Memory B cell (primary cell): ENCODE measurements at places on chromosomes 5 and 9.
A peak's percentile ranks its signal among the peaks of the same experiment; 100 is the strongest.

- peak; percentile 48 for DNase-seq
Measured at GRCh38 chr9:95506428-95506677, 10.4 kb downstream of the PTCH1 start.

DNA sequence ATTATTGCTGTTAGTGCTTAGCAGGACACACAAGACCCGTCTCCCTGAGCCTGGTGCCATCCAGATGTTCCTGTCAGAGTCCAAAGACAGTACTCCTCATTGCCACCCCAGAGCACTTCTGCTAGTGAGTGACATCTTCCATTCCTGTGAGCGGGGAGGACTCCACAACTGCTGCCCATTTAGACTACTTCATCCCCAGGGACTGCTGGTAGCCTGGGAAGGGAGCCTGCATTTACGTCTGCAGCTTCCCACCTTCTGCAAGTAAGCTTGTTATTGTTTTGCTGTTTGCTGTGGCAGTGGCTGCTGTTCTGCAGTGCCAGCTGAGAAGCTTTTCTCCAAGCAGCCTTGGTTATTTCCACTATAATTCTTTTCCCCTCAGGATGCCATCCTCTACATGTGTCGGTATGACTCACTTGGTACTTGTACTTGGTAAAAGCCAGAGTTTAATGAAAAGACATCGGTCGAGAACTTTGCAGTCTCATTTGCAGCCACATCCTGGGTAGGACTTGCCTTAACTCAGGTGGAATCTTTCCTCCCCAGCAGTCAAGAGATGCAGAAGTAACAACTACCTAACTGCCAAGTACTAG, 10.6 kb upstream of the MAP1B start:
- no peak for DNase-seq

DNA sequence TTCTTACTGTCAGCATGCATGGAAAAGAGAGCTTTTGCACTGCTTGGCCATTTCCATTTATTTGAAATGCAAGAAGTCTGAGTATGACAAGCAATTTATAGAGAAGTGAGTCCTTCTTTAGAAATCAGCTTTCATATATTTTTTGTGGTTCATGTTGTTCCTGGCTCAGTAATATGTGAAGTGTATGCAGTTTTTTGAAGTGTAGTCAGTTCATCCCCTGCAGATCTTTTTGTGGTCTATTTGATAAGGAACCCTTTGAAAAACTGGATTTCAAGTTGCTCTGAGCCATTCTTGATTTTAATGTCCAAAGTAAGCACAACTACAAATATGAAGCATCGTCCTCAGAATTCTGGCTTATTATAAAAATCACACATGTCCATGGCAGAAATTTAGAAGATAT, 294.1 kb upstream of the SMC2 start:
- no peak for DNase-seq

- DNase-seq: no peak
Measured at GRCh38 chr9:14304259-14304658, 9.7 kb downstream of the NFIB start.

DNA sequence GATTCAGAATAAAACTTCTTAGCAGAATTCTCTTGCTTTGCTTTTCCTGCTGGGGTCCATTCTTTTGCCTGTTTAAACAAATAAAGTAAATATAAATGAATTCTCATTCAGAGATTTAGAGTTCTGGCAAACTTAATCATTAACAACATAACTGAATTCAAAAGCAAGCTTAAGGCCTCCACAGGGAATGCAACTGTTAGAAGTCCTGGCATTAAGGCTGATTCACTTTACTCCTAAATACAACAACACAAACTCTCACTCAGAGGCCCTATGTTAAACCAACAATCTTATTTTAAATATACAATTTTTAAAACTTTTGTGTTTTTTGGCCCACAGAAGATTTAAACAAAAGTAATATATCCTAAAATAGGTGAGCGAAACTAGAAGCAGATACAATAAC, 178.3 kb downstream of the AP3B1 start:
- no peak for DNase-seq

DNA sequence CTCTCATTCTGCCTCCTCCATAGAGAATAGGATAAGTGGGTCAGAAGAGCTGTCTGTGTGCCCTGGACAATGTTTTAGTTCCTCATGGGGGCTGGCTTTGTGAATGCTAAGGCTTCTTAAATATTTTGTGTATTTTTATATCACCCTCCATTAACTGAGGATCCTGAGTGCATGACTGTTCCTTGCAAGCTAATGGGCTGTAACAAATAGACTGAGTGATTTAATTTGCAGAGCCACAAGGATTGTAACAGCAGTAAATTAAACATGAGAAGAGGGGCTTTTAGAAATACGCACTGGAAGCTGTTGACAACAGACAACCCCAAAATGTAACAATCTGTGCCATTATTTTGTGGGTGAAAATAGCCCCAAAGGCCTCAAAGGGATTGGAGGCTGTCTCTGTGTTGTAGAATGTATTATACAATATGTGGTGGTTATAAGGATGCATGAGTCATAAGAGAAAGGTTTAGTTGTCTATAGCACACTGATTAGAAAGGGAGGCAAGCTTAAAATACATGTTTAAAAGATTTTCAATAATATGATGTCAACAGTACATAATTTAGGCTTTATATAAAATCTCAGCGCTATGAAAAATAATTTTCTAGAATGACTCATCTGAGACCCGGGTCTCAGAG, 152.7 kb upstream of the ACTBL2 start:
- no peak for DNase-seq

- no peak for DNase-seq
Measured at GRCh38 chr5:179232091-179232735, 113.0 kb downstream of the ADAMTS2 start.

- no peak for DNase-seq
Measured at GRCh38 chr9:16257604-16258003, 612.9 kb downstream of the BNC2 start.

DNA sequence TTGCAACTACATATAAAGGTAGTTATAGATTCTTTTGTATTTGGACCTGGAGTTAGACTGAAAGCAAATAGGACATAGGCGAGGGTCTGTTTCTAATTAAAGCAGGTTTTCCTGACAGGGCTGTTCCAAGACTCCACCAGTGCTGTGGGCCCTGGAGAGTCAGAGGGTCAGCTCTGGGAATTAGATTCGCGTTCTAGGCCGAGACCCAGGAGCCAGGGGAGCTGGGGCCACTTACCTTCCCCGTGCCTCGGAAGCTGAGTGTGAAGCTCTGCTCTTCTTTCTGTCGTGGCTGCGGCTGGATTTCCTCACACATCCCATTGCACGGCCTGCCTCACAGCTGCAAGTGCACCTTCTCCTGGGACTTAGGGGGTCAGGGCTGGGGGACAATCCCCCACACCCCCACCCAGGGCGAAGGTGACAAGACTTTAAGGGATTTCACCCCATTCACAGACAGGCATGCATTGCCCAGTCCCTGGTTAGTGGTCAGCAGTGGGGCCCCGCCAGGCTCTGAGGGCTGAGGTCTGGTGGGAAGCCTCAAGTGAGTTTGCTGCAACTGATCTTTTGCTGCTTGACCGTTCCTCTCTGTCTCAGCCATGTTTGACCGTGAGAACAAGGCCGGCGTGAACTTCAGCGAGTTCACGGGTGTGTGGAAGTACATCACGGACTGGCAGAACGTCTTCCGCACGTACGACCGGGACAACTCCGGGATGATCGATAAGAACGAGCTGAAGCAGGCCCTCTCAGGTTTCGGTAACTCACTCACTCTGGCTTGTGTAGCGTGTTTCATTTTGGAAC, 15.3 kb upstream of the AHRR start:
- no peak for DNase-seq

DNA sequence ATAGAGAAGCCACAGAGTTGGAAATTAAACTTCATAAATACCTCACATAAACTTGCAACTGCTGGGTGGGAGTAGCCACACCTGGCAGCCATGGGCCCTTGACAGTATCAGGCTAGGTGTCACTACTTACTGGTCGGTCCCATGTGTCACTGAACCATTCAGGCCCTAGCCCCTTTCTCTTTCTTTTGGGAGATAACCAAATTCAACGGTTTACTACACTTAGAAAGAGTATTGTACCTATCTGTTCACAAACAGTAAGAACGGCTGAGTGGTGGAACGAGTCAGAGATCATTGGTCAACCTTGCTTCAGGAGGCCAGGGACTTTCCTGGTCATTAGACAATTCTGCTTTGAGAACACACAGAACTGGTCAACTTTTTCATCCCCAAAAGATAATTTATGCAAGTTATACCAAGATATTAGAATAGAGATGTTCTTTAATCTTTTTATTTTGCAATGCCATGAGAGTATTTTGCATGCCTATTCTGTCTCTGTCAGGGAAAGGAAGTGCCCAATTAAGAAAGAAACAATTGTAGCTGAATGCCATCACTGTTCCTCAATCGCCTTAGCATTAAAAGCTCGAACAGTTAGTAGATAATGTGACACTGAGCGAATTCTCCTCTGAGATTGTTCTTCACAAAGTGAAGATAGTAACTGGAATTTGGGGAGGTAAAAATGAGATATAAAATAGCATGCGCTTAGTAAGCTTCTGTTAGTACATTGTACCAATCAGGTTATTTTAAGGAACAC, 50.9 kb downstream of the GOLPH3 start:
- no peak for DNase-seq

- peak; percentile 57 for DNase-seq
Measured at GRCh38 chr5:131252824-131253171, 11.1 kb upstream of the CDC42SE2 start.

GRCh38 chr5:38518341-38518740, 38.1 kb downstream of the LIFR start:
- no peak for DNase-seq

GRCh38 chr9:130283539-130284248, 18.1 kb downstream of the HMCN2 start:
- no peak for DNase-seq

GRCh38 chr5:428219-428618, 14.8 kb upstream of the EXOC3 start:
- no peak for DNase-seq

DNA sequence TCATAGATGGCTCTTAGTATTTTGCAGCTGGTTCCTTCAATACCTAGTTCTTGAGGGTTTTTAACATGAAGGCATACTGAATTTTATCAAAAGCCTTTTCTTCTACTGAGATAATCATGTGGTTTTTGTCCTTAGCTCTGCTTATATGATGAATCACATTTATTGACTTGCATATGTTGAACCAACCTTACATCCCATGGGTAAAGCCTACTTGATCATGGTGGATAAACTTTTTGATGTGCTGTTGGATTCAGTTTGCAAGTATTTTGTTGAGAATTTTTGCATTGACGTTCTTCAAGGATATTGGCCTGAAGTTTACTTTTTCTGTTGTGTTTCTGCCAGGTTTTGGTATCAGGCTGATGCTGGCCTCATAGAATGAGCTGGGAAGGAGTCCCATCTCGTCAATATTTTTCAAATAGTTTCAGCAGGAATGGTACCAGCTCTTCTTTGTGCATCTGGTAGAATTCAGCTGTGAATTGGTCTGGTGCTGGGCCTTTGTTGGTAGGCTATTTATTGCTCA, 49.7 kb downstream of the YIPF5 start:
- DNase-seq: no peak

DNA sequence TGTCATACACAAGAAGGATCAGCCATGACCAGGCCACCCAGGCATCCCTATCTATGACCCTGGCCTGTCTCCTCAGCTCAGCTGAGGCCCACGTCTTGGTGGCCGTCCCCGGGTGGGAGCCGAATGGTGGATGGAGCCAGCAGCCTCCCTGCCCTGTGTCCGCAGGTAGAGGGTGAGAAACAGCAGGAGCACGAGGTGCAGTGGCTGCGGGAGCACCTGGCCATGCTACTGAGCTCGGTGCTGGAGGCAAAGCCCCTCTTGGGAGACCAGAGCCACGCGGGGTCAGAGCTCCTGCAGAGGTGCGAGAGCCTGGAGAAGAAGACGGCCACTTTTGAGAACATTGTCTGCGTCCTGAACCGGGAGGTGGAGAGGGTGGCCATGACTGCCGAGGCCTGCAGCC, 24.5 kb downstream of the FBXW5 start:
- DNase-seq: no peak

DNA sequence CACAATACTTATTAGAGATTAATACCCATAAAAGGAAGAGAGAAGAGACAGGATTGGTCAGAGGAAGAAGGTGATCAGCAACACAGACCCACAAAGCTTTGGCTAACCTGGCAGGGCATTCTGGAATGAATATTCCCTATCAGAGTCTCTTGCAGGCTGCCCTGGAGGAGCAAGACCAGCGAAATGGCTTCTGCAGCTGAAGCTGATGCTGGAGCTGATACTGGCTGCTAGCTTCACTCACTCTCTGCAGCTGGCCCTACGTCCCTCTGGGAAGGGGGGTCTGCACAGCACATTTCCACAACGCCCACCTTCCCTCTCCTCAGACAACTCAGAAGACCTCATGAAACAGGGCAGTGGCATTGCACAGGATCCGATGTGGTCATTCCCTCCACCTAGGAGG, 169.9 kb upstream of the EFNA5 start:
- DNase-seq: no peak

DNA sequence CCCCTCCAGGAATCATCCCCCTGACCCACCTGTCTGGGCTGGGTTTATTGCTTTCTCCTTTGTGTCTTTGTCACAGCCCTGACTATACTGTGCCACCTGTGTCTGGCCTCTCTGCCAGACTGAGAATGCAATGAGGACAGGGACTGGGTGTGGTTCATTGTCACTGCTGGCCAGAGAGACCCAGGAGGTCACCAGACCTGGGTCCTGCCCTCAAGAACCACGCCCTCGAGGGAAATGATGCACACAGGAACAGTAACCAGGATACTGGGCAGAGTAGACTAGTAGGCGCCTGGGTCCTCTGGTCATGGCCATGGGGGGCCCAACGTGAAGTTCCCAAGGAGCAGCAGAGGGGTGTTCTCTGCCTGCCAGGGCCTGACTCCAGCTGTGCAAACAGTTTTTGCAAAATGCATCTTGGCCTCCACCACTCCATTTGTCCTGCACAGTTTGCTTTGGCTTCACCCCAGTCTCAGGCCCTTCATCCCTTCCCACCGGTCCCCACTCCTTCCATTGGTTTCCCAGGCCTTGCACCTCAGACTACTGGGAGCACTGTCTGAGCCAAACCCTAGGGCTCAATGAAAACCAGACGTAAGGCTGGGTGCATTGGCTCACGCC, 17.8 kb downstream of the RGS3 start:
- DNase-seq: no peak

DNA sequence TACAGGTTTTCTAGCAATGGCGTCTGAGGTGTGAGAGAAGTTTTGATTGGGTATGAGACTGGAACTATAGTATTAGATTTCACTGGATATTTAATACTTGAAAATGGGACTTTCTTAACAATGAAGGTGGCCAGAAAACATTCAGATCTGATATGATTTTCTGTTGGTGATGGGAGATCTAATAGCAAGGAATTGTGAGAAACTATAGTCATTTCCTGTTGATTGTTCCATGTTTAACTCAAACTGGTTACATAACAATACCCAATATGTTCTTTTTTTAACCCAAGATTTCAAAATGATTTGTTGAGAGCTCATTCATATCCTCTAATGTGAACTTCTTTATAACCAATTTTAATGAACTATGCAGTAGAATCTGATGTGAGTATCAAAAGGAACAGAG, 793.2 kb upstream of the RGMB start:
- DNase-seq: no peak

DNA sequence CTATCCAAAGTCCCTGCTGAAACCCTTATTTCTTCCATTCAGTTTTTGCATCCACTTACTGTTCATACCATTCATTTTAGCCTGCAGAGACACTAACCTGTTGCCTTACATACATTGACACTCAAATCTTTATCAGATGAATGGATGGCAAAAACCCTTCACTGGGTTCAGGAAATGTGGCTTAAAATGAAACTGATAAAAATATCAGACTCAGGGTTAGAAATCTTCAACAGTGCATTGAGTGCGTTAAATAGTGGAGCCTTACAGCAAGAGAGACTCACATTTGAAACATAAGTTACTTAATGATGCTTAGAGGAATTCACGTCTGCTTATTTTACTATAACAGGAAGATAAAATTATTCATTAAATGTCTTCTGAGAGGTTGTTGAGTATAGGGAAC, 28.0 kb upstream of the BNC2 start:
- DNase-seq: no peak

GRCh38 chr5:111606194-111606593, 93.9 kb upstream of the STARD4 start:
- DNase-seq: no peak
